NCI-H2171 (cell line): ENCODE measurements at places on chromosomes 6 and 20.

GRCh38 chr6:146546443-146547043, 2.9 kb downstream of the RAB32 start:
- no peak for DNase-seq

DNA sequence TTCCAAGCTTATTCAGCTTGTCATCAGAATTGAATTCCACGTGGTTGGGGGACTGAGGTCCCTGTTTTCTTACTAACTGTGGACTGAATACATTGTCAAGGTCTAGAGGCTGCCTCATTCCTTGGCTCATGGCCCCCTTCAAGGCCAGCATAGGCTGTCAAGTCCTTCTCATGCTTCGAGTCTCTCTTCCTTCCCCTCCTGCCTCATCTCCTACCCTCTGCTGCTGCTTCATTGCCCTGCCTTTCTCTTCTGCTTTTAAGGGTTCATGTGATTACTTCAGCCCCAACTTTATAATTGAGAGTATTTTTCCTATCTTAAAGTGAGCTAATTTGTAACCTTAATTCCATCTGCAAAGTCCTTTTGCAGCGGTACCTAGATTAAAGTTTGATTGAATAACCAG, 27.6 kb upstream of the ZNF831 start:
- no peak for DNase-seq

GRCh38 chr6:16092990-16093389, 35.9 kb upstream of the MYLIP start:
- DNase-seq, result no peak

- DNase-seq, result no peak
These were observed 34.6 kb upstream of the TBC1D22B start for GRCh38 chr6:37222992-37223391.

DNA sequence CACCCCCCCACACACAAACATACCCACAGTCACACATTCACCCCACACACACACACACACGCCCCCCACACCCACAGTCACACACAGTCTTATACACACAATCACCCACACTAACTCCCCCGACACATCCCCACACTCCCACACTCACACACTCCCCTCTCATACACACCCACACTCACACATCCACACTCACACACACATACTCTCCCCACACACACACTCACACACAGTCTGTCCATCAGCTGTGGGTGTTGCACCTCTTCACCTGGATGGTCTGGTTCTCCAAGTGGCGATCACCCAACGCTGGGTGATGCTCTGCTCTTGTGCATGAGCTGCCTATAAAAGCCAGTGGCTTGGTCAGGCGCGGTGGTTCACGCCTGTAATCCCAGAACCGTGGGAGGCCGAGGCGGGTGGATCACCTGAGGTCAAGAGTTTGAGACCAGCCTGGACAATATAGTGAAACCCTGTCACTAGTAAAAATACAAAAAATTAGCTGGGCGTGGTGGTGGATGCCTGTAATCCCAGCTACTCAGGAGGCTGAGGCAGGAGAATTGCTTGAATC, 158.9 kb downstream of the SMOC2 start:
- no peak for DNase-seq

GRCh38 chr20:54624706-54625390, 149.5 kb downstream of the DOK5 start:
- peak; percentile 96 for DNase-seq

DNA sequence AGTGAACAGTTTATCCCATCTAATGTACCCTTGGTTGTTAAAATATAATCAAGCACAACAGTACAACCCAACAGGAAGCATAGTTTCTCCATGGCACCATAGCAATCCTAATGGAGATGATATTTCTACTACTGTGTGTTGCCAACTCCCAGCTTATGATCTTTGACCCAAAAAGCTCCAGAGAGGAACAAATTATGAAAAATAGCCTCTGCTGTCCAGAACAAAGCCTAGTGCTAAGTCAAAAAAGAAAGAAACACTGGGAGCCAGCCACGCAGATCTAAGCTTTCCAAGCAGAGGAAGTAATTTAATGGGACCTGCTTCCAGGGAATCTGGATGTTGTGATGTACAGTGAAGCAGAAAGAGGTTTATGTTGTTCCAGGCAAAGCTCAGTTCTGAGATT, 52.2 kb upstream of the TASP1 start:
- no peak for DNase-seq

- no peak for DNase-seq
These were observed 123.0 kb downstream of the TCP11 start for GRCh38 chr6:35018182-35018519.

DNA sequence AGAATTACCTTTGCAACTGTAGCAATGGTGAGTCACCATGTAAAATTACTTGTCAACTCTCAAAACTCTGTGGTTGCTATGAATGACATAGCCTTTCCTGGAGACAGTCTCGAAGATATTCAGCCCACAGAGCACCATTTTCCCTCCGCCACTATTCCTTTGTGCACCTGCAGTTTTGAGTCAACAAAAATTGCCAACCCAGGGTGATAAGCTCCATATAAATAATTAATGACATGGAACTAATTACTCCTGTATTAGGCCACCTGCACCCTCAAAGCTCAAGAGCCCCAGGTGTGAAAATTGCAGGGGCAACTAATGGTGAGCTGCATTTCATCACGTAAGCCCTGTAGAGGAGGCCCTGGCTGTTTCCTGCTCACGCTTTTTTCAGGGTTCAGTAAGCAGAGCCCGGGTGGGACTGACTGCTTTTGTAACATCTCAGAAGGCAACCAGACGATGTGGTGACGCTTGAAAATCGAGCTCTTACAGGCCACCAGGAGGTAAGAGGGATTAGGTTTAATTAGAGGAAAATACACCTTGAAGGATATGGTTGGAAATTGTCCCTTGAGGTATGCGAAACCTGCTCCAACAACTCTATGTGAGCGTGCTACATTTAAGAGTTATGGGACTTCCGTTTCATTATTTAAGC, 70.8 kb downstream of the BMP2 start:
- no peak for DNase-seq

GRCh38 chr6:22025468-22026163, 271.2 kb downstream of the PRL start:
- no peak for DNase-seq

DNA sequence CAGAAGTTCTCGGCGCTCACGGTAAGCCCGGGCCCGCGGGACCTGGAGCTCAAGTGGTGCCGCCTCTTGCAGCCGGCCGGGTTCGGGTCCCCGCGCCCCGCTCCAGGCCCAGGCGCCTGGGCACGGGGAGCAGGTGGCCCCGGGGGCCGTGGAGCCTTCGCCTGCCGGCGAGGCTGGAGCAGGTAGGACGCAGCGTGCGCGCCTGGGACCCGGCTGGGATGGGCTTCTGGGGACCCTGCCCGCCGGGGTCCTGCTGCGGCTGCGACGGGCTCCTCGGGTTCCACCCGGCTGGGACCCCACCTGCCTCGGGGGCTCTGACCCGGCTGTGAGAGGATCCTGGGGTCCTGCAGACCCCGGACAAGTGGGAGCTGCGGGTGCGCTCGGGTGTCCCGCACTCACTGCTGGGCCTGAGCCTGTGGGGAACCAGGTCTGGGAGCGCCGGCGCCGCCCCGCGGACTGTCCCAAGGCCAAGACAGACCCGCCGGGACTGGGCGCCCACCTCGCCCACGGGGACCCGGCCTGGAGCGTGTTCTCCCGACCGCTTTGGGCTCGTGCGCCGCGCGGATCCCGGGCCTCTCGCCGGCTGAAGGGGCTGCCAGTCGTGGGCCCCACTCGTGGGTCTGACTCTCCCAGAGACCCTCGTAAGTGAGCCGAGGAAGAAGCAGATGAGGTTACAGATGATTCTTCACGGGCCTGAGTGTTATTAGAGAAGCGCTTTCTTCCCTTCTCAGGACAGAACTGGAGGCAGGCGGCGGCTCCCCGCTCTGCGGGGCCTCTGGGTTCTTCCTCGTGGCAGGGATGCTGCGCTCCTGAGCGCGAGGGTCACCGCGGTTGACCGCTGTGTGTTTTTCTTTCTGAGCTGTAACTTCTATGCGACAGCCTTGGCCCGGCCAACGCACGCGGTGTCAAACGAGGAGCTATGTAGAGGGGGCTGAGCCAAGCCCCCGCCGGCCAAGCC, 729 bp downstream of the SMOC2 start:
- no peak for DNase-seq

DNA sequence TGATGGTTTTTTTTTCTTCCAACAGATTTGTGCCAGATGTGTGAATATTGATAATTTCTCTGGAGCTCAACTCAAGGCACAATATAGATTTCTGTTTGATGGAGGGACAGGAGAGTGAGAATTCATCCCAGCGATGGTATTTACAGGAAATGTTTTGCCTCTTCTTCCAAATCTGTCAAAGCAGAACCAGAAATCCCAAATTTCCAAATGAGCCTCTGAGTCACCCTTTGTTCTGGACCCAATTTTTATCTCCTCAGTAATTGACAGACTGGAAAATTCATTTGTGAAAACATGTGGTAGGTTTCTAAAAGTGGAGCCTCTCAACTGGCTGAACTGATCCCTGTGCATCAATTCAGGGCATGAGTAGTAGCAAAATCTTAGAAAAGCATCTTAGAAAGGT, 223.2 kb upstream of the TSHZ2 start:
- DNase-seq, result no peak

DNA sequence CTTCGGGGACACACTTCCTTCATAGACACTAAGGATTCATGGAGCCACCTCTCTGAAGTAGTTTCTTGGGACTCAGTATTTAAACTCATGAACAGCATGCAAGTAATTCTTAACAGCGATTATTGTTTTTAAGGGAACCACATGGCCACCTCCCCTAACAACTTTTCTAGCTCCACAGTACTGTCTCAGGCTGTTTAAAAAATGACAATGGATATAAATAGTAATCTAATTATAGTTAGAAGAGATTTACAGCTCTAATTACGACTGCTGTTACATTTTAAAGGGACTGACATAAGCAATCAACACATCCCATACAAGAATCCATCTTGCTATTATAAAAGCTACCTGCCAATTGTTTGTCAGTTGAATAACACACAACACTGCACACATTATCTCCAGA, 72.1 kb upstream of the HDGFL1 start:
- DNase-seq, result no peak

GRCh38 chr6:33213166-33213988, 5.1 kb downstream of the RING1 start:
- peak; percentile 30 for DNase-seq

- DNase-seq, result no peak
These were observed 3.0 kb downstream of the CCN2 start for GRCh38 chr6:131947986-131948661.

GRCh38 chr6:34248198-34248726, 544 bp downstream of the SMIM29 start:
- no peak for DNase-seq

- no peak for DNase-seq
These were observed 8.2 kb downstream of the PRPH2 start for GRCh38 chr6:42714098-42714761.

DNA sequence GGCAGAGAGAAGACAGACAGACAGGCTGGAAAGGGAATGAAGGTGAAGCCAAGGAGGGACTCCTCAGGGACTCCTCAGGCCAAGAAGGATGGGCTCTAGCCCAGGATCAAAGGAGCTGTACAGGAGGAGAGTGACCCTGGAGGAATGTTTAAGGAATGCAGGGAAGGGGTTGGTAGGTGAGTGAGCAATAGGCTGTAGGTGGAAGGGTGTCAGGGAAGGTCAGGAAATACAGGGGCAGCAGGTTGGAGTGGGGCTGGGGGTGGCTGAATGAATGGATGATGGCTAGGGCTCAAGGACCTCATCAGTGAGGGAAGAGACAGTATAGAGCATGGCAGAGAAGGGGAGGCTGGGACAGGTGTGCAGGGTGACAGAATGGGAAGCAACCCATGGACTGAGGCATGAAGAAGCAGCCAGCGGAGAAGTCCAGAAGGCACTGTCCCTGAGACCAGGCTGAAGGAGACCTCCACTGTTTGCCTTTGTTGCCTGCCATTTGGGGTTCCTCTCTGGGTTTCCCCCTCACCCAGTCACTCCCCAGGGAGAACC, 13.2 kb downstream of the SYNGAP1 start:
- no peak for DNase-seq

- DNase-seq, result no peak
These were observed 26.8 kb downstream of the ANKRD60 start for GRCh38 chr20:58201616-58202015.

DNA sequence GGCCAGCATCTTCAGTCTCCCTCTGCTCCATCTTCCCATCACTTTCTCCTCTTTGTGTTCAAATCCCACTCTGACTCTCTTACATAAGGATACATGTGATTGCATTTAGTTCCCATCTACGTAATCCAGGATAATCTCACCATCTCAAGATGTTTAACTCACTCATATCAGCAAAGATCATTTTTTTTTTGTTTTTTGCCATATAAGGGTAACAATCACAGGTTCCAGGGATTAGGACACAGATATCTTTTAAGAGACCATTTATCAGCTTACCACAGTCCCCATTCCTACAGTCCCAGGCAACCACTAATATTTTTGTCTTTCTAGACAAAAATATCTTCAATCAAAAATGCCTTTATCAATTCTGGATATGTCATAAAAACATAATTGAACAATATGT, 3.2 kb upstream of the TREML2 start:
- DNase-seq, result no peak

DNA sequence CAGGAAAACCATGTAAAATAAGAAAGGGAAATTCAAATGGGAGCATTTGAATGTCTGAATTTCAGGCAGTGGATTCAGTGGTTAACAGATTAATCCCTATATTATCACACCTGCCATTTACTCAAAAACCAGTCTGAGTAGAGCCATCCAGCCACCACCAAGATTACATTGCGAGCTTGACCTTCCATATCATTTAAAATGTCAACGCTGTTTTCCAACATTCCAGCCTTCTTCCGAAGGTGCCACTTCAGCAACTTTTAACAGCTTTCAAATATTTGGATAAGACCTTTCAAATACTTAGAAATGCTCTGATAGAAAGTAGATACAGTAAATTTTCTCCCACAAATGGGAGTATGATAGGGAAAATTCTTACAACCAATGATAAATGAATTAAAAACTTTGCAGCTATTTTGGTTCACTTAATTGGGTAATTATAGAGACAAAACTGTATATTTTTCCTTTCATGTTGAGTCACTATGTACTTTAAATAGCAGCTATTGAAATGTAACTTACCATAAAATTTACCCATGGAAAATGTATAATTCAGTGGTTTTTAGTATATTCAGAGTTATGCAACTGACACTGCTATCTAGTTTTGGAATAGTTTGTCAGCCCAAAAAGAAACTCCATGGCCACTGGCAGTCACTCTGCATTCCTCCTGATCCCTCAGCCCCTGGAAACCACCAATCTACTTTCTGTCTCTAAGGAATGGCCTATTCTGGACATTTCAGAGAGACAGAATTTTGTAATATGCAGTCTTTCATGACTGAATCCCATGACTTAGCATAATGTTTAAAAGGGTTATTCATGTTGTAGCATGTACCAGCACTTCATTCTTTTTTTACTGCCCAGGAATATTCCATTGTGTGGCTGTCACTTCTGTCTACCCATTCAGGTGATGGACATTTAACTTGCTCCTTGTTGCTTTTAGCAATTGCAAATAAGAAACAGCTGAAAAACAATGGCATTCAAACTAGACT, 21.5 kb downstream of the EZR start:
- DNase-seq, result no peak

GRCh38 chr6:159577564-159577963, 115.5 kb downstream of the SOD2 start:
- no peak for DNase-seq

GRCh38 chr6:13924949-13925881, at the start of gene RNF182:
TSS of gene RNF182 (plus strand) at chr6:13924952. CDS start at chr6:13977120, 52,168 bp downstream.
- DNase-seq, result no peak
